ENCODE measurements at places on chromosomes 2 and 18.

DNA sequence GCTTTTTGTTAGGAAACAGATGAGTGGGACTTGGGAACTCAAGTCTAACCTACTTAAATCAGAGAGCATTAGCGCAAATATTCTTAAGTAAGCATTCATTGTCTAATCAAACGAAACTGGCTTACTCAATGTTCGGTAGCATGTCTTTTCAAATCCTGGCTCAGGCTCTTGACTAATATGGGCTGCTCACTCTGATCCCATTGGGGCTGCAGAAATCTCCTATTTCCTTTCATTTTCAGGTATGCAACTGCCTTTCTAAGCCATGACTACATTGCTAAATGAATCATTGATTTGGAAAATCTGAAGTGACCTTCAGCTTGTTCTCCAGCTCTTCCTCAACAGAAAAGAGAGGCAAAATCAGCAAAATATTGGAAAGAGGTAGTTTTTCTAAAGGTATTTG, 2084.4 kb upstream of the PIK3C3 start:
- DNase-seq: no peak

- no peak for DNase-seq
Observed at GRCh38 chr2:119508756-119509155, 15.5 kb downstream of the SCTR start.

DNA sequence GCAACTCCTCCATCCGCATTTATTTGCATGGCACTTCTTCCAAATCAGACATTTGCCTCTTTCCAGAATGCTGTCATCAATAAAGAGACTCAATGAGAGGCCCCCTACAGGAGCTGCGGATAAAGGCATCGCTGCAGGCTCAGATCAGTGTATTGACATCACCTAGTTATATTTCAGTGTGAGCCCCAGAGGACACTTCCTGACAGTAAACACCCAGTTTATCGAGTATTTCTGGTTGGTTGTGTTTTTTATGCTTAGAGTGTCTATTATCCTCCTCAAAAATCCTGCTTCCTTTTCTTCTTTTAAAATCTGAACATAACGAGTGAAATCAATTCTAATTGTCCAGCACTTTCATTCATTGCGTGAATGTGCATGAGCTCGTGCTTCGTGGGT, 38.8 kb downstream of the NRP2 start:
- no peak for DNase-seq

DNA sequence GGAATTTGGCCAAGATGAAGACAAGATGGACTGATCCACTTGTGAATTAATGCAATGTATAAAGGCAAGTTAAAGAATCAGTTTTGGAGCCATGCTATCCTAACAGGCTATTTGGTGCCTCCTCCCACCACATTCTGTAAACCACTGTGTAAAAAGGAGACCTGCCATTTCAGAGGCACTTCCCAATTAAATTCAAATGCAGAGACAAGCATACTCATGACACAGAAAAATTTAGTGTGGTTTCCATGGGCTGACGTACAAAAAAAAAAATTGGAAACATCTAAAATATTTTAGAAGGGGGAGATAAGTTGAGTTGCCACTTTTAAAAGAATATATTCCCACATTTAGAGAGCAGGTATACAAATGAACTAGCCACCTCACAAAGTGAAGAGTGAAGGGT, 112.1 kb downstream of the TCF4 start:
- no peak for DNase-seq

DNA sequence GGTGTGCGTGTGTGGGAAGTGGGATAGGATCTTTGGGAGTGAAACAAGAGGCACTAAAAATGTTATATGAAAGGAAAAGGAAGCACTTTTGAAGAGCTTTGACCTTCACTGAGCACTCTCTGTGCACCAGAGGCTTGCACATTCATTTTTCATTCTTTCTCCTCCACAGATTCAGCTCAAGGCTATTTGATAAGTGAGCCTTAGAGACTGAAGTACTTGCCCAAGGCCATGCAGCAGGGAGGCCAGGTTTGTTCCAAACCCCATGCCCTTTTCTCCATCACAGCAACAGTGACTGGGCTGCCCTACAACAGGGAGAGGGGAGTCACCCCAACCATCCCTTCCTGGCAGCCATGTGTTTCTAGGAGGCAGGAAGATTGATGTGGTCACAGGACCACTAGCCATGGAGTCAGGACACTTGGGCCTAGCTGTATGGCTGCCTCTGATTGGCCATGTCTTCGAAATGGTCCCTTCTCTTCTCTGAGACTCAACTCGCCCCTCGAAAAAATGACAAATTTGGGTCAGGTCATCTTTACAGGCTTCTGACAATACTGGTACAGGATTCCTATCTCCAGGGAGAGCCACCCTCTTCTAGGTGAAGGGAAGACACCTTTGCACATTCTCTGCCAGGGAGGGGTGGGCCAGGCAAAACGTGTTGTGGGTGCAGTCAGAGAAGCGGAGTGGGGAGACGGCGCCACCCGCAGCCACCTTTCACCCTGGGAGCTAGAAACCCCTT, 123.5 kb upstream of the MYCN start:
- no peak for DNase-seq

- DNase-seq: no peak
Observed at GRCh38 chr2:164747783-164748433, 93.7 kb downstream of the COBLL1 start.

DNA sequence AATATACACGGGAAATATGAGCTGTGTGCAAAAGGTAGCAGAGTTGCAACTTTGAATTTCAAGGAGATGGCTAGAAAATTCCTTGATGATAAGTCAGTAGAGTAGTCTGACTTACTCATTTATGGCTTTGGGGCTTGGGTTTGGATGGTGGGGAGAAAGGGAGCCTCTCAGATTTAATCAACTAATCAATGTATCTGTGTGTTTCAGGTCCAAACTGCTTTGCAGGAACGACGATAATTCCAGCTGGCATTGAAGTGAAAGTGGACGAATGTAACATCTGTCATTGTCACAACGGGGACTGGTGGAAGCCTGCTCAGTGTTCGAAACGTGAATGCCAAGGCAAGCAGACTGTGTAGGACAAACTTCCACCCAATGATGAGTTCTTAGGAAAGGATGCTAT, 164.6 kb downstream of the VWC2L start:
- no peak for DNase-seq

GRCh38 chr18:31189757-31190156, 27.1 kb upstream of the DSC1 start:
- no peak for DNase-seq

- no peak for DNase-seq
Observed at GRCh38 chr2:241598061-241598460, 38.9 kb downstream of the THAP4 start.

DNA sequence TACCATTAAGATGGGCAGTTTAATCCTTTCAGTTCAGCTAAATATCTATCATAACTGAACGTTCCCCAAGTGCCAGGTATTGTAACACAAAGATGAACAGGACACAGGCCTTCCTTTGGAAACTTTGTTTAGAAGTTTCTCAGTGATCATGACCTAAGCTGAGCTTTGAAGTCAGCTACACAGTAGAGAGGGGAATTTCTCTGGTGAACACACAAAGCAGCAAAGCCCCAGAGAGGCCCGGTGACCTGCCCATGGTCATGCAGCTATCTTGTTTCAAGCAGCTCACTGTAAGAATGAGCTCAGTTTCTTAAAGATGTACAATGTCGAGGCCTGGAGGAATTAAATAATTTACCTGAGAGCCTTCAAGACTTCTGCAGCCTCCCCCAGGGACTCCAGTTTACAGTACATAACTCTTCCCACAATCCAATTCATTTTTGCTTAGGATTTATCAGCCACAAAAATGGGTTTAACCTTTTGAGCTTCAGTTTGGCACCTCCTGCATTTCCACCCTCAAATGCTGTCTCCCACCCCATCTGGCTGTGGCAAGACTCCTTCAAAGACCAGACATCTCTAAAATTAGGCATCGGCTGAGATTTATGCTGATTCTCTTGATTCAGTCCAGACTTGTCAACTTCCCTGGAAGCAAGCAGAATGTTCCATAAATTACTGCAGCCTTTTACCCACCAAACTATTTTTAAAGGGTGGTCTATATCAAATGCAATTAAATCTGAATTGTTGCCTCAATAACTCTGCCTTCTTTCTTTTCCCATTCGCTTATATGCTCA, 325.6 kb downstream of the TXNL1 start:
- no peak for DNase-seq

DNA sequence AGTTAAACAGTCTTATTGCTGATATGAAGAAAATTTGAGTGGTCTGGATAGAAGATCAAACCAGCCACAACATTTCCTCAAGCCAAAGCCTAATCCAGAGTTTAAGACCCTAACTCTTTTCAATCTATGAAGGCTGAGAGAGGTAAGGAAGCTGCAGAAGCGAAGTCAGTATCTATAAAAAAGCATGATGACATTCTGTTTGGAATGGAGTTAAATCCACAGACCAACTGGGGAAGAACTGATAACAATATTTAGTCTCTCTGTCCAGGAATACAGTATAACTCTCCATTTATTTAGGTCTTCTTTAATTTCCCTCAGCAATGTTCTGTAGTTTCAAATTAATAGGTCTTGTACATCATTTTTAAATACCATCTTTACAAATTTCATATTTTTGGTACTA, 16.0 kb downstream of the PIGN start:
- no peak for DNase-seq

Measured in MV-4-11 (cell line).